ENCODE measurements at places on chromosomes 11 and 22. TPM values are rescaled to one million over a fixed set of nuclear protein-coding genes. Genes with fewer than 3 reads are reported as not detected.

ALDH3B2 gene
- total RNA-seq, result not detected

GUCY1A2 gene
- total RNA-seq, result 15.7 TPM

ARHGAP20 gene
- total RNA-seq, result 8.9 TPM

KRTAP5-8 gene
- total RNA-seq, result not detected

KCNK7 gene
- not detected for total RNA-seq

RAPSN gene
- 44.9 TPM for total RNA-seq

RAB39A gene
- total RNA-seq, result 2.1 TPM

SCN4B gene
- 2.1 TPM for total RNA-seq

OR52N4 gene
- total RNA-seq, result not detected

SMCO4 gene
- 2.6 TPM for total RNA-seq

OR51G2 gene
- not detected for total RNA-seq

KCNJ1 gene
- not detected for total RNA-seq

PLAAT5 gene
- total RNA-seq, result 3.7 TPM

BTG4 gene
- not detected for total RNA-seq

DBX1 gene
- under 0.01 TPM for total RNA-seq

FOLR2 gene
- total RNA-seq, result 15.1 TPM

EMID1 gene
- total RNA-seq, result 6.3 TPM

OR2AT4 gene
- total RNA-seq, result not detected

KDELR3 gene
- 32.9 TPM for total RNA-seq

PPFIBP2 gene
- total RNA-seq, result 65.8 TPM

GRAMD1B gene
- 8.9 TPM for total RNA-seq

HIPK3 gene
- 478 TPM for total RNA-seq

PKNOX2 gene
- 6.8 TPM for total RNA-seq

SNX32 gene
- under 0.01 TPM for total RNA-seq

IFITM1 gene
- 13.0 TPM for total RNA-seq

LIN7C gene
- 29.7 TPM for total RNA-seq

CRYBA4 gene
- not detected for total RNA-seq

E2F8 gene
- 4.2 TPM for total RNA-seq

API5 gene
- total RNA-seq, result 52.7 TPM

TENM4 gene
- total RNA-seq, result 18.3 TPM

SLC22A6 gene
- total RNA-seq, result not detected

OR2AG1 gene
- total RNA-seq, result not detected

PDE2A gene
- total RNA-seq, result 12.0 TPM

KCNQ1OT1 gene
- total RNA-seq, result 6.8 TPM

FANCF gene
- 12.5 TPM for total RNA-seq

OR8G5 gene
- total RNA-seq, result 0.52 TPM

DAGLA gene
- total RNA-seq, result 1.0 TPM

KCNJ5 gene
- total RNA-seq, result 0.52 TPM

TRIM49 gene
- total RNA-seq, result not detected
